ENCODE measurements at places on chromosomes 1 and 21.

DNA sequence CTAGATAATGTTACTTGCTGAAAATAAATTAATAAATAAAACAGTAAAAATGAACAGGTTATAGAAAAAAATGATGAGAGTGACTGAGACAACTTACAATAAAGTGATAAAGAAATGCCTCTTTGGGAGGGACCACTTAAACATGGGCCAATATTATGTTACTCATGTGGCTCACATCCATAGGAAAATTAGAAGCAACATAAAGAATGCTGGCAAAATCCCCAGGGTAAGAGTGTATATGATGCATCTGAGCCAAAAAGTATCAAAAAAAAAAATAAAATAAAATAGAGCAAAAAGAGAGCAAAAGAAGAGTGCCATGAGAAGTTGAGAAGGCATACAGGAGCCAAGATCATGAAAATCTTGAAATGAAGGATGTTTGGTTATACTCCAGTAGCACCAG is 818.0 kb downstream of the LTN1 start:
- no peak for DNase-seq

GRCh38 chr1:155646307-155646706 is 36.3 kb downstream of the MSTO1 start:
- peak; percentile 15 for DNase-seq

DNA sequence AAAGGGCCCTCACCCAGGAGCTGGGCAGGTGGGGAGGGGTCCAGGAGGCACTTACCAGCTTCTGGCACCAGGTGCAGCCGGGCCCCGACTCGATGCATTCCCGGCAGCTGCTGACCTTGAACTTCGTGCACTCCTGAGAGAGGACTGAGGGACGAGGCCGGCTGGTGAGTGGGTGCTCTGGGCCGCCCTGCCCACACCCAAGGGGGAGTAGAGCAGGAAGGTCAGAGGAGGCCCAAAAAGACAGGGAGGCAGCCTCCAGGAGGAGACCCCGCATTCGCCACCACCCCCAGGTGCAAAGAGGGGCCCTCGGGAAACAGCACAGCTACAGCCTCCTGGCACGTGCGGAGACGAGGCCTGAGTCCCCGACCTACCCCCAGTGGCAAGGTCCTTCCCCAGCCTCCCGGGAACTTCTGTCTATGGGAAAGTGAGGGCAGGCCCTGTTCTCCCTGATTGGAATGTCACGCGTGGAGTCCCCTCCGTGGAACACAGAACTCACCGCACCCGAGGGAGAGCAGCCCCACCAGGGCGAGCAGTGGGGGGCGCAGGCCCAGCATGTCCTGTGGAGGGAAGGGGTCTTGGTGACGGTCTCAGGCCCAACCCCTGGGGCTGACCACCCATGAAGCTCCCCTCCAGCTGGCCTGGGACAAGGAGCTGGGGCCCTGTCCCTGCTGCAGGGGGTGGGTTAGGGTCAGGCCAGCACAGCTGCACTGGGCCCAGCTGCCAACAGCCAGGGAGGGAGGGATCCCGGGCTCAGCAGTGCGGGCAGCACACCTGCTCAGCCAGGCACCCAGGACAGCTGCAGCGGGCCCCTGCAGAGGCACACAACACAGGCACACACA is 10.3 kb downstream of the ITGB2 start:
- DNase-seq, result no peak

DNA sequence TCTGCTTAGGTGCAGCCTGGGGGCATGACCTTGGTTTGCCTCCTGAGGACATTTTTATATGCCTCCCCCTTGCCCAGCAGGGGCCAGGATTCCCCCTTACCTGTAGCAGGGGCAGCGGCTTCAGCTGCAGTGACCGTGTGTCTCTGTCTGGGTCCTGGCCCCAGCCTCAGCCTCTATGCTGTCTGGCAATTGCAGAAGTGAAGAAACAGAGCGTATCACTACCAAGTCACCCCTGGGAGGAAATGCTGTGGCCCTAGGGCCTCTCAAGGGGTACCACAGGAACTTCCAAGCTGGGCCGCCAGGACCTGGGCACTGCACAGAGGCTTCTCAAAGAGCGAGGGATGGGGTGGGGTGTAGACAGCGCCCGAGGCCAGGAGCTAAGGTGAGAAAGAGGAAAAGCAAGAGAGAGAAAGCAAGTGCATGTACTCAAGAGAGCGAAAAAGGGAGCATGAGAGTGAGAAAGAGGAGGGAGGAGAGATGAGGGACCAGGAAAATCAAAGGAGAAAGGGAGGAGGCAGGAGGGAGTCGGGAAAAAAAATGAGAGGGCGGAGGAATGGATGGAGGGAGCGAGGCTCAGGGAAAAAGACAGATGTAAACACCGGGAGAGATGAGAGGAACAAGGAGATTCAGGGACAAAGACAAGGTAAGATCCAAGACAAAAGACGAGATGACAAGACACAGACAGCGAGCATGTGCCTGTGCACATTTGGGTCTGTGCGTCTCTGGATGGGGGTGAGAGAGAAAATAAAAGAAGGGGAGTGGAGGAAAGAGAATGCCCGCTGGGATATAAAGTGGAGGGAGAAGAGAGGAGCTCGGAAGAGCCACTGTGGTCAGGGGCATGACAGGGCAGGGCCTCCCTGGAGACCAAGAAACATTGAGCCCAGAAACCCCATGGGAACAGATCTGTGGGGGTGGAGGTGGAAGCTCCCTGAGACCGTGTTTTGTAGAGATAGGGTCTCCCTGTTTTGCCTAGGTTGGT is at the start of gene PTAFR:
TSS of gene PTAFR (minus strand) at position 199 of the 979 bp plus-strand sequence. CDS start 25,669 bp downstream, outside the sequence.
- DNase-seq, result peak; percentile 87

GRCh38 chr1:208235982-208236761 is 8.0 kb downstream of the PLXNA2 start:
- DNase-seq, result no peak

DNA sequence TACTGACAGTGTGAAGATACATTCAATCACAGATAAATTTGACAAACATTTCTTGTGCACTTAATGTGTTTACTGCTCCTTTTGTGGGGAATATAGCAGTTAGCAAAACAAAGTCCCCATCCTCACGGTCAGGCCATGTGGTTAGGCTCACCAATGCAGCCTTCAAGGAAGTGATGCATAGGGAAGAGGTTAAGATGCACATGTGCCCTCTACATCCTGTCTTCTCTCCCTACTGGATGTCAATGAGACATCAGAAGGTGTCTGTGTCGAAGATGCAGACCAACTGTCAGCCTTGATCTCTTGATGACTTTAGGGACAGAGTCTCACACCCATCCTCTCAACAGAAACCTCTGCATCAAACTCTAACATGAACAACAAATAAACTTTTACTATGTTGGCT is 78.7 kb downstream of the FH start:
- DNase-seq, result no peak

- DNase-seq, result peak; percentile 40
Measured at GRCh38 chr1:44808063-44808937, at the start of gene BTBD19. Gene BTBD19 (plus strand): TSS chr1:44808523. CDS start chr1:44808821, 298 bp downstream.

- peak; percentile 96 for DNase-seq
Measured at GRCh38 chr1:202952818-202953217, 5.3 kb downstream of the ADIPOR1 start.

All from CD14-positive monocyte (primary cell).